Activated CD8-positive, alpha-beta memory T cell treated with anti-CD3 and anti-CD28 coated beads for 4 hours (primary cell): ENCODE measurements at places on chromosomes 1 and 21.

GRCh38 chr1:150874455-150875196 lies 1.8 kb downstream of the ARNT start:
- no peak for DNase-seq

- no peak for DNase-seq
Observed at GRCh38 chr21:15005391-15005790, 59.4 kb downstream of the NRIP1 start.

DNA sequence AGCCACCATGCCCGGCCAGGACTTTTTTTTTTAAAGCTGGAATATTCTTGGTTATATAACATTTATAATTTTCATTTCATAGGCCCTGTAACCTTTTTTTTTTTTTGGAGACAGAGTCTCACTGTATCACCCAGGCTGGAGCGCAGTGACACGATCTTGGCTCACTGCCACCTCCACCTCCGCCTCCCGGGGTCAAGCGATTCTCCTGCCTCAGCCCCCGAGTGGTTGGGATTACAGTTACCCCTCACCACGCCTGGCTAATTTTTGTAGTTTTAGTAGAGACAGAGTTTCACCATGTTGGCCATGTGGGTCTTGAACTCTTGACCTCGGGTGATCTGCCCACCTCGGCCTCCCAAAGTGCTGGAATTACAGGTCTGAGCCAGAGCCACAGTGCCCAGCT lies 12.6 kb downstream of the ZYG11B start:
- no peak for DNase-seq

DNA sequence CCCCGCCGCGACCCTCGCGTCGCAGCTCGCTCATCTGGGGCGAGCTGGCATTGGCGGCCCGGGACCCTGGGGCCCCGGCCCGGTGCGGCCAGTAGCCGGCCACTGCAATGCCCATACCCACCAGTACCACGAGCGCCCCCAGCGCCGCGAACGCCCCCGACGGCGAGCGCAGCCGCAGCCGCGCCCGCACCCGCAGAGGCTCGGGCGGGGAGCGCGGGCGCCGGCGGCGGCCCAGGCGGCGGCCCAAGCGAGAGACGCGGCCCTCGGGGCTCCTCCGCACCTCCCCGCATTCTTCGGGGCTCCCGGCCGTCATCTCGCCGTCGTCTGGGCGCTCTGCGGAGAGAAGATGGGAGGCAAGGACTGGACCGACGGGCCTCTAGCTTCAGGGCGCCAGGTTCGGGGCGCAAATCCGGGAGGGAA lies 2.2 kb downstream of the TMEM200B start:
- DNase-seq = no peak

GRCh38 chr1:61636376-61636775 lies 88.6 kb downstream of the TM2D1 start:
- no peak for DNase-seq

GRCh38 chr1:180503280-180503862 lies 994 bp upstream of the ACBD6 start:
- DNase-seq = no peak

DNA sequence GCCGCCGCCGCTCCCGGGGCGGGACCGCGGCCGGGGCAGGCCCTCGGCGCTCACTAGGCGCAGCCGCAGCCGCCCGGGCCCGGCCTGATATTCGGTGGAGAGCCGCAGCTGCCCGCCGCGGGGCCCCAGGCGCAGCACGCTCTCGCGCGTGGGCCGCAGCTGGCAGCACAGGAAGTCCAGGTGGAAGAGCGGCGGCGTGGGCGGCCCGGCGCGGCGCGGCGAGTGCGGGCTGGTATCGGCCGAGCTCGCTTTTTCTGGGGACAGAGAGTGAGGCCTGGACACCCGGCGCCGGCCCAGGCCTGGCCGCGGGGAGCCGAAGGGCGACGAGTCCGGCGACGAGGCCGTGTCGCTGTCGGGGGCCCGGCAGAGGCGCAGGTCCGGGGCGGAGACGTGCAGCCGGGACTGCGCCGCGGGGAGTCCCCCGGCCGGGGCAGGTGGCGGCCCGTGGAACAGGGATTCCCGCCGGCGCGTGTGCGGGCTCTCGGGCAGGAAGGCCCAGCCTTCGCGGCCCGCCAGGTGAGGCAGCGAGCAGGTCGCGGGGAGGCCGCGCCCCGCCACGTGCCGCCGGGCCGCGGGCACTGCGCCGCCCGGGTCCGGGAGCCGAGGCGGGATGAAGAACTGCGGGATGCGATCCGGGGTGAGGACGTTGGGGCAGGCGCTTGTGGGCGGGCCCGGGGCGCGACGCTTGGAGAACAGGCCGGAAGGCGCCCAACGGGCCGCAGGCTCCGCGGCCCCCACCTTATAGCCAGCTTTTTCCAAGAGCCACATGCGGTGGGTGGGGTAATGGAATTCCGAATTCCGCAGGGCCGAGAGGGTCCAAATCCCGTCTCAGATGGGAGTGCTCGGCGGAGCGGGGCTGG lies 1.2 kb downstream of the C2CD4D start:
- no peak for DNase-seq

- DNase-seq = no peak
Observed at GRCh38 chr1:93140106-93140505, 40.1 kb downstream of the TMED5 start.

DNA sequence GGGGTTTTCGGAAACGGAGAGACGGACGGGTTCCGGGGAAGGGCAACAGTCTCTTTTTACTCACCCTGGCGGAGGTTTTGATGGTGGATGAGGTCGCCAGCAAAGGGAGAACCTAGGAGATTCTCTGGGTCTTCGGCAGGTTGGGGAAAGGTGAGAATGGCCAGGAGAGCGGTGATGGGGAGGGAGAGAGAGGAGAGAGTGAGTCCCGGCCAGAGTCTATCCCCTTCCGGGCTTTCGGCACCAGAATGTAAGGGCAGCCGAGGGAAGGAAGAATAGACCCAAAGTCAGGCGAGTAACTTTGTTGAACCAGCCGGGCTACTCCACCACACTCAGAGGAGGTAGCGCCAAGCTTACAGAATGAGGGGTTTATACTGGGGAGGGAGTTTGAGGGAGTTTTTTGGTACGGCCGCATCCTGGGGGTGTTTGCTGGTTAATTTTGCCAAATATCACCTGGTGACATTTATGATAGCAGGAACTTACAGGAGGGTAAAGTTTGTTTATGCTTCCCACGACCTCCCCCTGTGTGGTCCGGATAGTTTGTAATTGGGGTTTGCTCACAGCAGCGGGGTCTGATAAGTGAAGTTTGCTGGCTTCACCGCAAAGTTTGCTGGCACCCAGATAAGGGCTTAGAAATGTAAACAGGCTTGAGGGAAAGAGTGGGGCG lies 141.1 kb upstream of the ETV3 start:
- no peak for DNase-seq

- no peak for DNase-seq
Observed at GRCh38 chr1:211547710-211548109, 31.3 kb downstream of the SLC30A1 start.

DNA sequence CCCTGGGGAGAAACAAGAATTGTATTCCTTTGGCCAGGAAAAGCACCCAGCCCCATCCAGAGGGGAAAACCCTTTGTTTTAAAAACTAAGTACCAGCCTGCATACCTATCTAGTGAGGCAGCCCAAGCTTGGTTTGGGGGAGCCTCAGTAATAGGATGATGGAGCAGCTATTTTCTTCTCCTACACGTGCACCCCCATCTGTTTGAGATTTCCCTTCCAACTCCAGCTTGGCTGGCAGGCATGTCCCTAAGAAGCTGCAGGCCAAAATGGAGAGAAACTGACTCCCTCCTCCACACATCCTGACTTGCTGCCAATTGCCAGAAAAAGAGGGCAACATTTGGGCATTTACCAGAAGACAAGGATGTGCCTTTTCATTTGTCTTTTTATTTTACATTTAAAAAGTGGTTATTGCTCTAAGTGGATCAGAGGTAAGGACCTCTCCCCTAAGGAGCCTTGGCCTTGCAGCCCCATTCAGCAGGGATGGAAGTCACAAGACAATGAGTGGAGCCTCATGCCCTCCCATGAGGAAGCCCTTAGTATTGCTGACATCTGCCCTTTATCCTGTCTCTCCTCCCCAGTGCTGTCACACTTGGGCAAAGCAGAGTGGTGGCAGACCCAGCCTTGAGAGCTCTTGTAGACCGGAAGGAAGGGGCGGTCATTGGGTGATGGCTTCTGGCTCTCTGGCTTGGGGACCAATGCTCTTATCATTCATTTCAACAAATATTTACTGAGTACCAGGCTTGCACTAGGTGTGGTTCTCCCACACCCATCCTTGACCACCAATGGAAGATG lies 8.6 kb downstream of the FNDC5 start:
- DNase-seq = no peak

DNA sequence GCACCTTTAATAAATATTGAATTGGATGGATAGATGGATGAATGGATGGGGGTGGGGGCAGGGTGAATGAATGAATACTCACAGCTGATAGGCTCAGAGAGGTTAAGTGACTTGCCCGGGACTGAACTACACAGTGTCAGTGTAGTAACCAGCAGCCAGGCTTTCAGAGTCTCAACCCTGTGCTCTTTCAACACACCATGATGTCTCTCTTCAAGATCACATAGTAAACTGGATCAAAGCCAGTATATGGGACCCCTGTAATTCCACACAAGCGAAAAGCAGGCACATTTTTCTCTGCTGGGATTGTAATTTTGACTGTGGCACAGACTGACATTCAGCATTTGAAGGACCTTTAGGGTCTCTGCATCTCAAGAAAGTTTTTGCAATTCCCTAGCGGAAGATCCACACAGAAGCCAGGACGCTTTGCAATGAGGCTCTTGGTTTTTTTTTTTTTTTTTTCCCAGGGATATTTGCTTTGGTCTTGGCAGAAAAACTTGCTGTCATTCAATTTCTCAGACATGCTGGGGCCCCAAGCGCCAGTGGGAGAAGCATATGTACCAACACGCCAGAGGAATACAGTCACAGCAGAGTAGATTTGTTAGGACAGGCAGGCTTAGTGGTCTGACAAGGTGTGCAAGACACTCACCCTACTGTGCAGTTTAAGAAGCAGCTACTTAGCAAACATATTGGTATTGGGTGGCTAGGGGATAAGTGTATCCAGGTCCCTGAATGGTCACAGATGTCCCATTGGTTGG lies 213.1 kb upstream of the CAMK1G start:
- no peak for DNase-seq

GRCh38 chr1:171715813-171716251 lies 26.0 kb downstream of the VAMP4 start:
- DNase-seq = no peak

- DNase-seq = peak; percentile 78
Observed at GRCh38 chr1:43172527-43172972, 420 bp downstream of the CFAP57 start.

- DNase-seq = no peak
Observed at GRCh38 chr1:243806310-243806709, 43.7 kb downstream of the AKT3 start.

DNA sequence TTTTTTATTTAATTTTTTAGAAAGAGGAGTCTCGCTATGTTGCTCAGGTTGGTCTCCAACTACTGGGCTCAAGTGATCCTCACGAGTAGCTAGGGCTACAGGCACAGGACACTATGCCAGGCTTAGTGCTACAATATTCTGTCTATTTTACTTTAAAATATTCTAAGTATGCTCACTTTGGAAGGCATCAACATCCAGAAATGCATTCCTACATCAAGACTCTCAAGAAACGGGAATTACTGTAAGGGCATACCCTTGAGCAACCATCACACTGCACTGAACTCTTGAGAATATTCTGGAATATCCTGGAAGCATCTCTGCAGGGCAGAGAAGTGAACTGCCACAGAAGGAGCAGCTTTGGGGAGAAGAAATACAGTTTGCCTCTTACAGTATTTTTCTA lies 565 bp upstream of the DMRTB1 start:
- no peak for DNase-seq

DNA sequence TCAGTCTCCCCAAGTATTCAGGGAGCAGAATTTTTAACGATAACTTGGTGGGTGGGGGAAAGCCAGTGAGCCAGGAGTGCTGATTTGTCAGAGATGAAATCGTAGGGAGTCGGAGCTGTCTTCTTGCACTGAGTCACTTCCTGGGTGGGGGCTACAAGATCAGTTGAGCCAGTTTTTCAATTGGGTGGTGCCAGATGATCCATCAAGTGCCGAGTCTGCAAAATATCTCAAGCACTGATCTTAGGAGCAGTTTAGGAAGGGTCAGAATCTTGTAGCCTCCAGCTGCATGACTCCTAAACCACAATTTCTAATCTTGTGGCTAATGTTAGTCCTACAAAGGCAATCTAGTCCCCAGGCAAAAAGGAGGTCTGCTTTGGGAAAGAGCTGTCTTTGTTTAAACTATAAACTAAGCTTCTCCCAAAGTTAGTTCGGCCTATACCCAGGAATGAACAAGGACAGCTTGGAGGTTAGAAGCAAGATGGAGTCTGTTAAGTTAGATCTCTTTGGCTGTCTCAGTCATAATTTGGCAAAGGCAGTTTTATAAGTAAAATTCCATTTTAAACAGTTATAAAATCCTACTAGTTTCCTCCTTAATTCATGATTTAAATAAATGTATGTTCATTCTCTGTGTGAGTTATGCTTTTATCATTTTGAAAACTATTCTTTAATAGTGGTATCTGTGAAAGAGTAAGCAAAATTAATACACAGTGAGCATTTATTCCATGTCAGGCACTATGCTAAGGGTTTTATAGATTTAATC lies 51.7 kb downstream of the SLC16A1 start:
- DNase-seq = peak; percentile 24

DNA sequence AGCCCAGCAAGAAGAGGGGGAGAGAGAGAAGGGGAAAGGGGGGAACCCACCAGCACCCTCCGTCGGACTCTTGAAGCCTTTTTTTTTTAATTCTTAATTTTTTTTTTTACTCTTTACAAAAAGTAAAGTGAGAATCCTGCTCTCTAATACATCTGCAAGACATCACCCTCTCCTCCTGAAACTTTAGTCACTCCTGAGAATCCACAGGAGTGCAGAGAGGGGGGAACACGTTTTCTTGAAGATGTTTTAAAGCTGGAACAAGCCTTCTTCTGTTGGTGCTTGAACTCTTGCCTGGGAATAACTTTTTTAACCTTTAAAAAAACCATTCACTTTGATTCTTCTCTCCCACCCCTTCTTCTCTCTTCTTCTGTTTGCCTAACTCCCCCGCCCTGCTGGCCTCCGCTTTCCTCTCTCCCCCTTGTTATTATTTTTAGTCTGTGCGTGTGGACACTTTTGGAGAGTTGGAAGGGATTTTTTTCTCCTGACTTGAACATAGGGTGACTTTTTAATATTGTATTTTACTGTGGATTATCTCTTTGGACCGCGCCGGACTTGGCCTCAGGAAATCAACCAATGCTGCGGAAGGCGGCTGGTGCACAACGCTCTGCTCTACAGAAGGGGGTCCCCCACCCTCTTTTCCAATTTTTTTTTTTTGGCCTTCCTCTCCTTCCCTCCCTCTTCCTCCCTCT lies 383 bp upstream of the PRRX1 start:
- DNase-seq = no peak

DNA sequence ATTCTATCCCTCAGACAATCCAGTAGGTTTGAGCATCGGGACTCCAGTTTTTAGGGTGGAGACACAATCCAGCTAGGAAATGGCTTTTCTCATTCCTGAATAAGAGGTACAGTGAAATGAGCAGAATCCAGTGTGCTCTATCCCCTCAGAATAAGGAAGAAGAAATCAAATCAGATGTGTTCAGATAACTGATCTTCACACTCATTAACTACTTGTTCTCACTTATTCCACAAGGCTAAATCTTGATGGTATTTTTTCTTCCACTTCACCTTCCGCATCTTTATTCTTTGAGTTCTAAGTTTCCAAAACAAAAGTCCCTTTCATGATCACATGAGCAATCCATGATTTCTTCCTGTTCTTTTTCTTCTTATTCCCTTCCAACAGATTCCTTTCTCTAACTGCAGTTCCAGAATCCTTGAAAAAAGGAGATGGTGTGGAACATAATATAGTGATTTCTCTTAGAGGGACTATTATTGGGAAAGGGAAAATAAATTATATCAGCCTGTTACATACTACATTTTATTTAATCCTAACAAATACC lies 1.7 kb downstream of the SYT11 start:
- no peak for DNase-seq
